ENCODE measurements at places on chromosomes 7 and 10. TPM values are rescaled to one million over a fixed set of nuclear protein-coding genes. Genes with fewer than 3 reads are reported as not detected.

DNA sequence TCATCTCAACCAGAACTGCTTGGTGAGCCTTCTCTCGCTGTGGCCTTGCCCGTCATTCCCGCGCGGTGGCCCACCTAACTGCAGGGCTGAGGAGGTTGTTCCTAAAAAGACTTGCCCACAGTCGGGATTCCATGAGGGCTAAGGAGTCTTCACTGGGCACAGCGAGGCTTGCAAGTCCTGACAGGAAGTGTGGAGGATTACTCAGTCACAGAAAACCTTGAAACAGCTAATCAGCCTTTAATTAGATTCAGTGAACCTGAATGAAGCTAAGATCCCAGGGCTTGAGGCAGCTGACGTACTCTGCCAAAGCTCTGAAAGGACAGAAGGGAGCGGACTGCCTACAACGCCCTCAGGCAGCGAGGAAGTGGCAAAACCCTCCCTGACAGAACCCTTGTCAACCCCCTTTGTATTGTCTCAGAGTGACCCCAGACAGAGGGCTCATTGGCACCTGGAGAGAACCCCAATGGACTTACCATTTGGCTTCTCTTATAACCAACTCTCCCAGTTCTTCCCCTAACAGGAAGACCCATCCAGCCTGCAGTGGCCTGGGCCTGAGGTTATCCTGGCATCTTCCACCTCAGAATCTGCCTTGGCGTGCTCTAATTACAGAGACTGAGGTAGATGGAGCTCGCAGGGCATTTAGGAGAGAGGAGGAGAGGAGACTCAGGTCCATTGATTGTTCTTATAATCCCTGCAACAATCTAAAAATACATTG is 2.5 kb upstream of the LAMB4 start:
- no peak for DNase-seq

HOXA13 gene
- 0.33 TPM for total RNA-seq

DNA sequence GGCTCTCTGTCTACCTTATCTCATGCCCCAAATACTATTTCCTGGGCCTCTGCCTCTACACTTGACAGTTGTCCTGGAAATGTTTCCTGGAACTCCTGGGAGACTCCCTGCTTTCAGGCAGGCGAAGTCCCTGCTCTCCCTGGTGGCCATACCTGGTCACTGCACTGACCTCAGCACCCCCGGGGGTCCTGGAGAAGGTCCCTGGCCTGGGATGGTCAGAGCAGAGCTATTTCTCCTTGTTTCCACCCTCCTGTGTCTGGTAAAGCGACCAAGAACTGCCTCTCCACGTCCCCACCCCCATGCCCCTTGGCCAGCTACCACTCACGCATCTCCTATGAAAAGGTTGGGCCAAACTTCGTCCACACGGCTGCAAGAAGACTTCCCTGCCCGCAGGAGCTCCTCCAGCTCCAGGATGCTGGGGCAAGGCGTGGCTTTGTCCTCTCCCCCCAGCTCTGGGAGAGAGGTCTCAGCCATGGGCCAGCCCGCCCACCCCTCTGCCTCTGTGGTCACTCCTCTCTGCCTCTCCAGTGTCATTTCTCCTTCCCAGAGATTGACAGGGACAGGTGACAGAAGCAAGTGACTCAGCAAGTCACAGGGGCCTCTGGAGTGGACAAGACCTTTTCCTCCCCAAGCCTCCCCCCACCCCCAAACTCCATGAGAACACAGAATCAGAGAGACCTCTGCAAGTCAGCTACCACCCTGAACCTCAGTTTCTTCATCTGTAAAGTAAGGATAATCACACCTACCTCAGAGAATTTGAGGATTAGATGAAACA is 2.6 kb upstream of the SAMD8 start:
- DNase-seq: no peak

- no peak for DNase-seq
Observed at GRCh38 chr10:7794251-7795026, 6.5 kb downstream of the ATP5F1C start.

DNA sequence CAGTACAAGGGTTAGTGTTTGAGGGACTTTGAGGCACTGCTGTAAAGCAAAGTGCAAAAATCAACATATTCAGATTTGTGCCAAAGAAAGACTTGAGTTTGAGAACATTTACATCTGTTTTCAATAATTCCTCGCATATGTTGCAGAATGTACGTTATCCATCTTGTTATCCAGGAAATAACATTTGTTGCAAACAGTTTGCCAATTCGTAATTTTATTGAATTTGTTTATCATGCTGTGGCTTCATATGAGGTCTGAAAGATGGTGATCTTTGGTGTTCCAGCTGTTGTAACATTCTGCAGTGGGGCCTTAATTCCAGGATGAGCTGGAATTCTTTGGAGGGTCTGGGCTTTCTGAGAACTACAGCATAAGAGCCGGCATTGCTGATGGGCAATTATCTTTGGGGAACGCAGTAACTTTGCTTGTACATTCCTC is 396.2 kb downstream of the LRMDA start:
- no peak for DNase-seq

All from breast epithelium (tissue), 4 donors.